Skin of body (tissue), 3 donors: ENCODE measurements at places on chromosomes 2 and 18.

DNA sequence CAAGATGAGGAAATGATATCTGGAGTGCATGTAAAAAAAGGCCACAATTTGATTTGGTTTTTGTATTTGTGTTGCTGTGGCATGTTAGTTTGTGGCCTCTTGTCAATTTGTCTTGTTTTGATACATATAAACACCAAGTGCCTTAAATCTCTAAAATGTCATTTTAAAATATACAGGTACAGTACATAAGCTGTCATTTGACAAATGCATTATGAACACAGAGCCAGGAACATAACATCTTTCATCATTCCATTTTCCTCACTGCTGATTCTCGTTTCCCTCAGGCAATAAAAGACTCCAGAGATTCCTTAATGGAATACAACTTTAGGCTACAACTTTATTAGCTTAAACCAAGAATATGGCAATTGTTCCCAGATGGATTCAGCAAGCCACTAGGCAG lies 217.5 kb downstream of the ZNF804A start:
- DNase-seq, result no peak

GRCh38 chr2:201049455-201049854 lies 22.0 kb downstream of the HYCC2 start:
- DNase-seq, result no peak

- DNase-seq, result no peak
These were observed 39.3 kb upstream of the ID2 start for GRCh38 chr2:8642366-8643068.

DNA sequence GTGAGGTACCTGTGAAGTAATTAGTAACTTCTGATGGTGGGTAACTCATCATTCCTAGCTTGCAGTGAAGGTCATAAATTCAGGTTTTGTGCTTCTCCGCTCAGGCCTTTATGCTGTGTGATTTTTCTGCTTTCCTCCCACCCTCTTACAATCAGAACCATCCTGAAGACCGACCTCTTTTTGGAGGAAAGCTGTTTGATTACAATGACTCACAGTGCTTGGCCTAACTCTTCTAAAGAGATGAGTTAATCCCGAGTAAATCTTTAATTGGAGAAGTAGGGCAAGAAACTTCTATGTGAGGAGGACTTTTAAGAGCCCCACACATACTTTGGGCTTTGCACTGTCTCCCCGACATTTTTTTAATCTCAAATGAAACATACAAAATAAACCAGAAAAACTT lies 53.1 kb downstream of the TTC27 start:
- no peak for DNase-seq

DNA sequence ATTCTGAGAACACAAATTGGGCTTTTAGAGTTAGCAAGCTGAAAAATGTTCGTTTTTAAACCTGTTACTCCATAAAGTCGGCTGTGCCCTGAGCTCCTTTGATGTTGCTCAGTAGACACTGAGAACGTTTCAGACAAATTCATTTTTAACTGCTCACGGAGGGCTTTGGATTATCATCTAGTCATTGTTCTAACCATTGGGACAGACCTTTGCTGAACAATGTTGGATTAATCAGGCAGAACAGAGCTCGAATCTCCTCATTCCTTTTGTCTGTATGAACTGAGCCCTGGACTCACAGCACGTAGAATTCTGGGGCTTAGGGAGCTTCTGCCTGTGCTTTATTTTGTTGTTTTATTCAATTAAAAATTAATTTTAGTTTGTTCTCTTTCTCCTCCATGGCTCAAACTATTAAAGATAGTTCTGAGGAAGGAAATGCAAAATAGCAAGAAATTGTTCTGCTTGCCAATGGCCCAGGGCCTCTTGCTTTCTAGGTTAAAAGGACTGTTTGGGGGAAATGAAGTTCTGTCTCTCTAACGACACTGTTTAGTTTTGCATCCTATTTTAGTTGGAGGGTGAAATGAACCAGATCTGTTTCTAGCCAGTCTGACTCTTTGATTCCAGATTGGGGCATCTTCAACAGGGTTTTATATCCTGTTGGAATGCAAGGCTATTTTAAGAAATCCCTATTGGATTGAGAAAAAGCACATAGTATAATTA lies 114.7 kb upstream of the CXCR4 start:
- no peak for DNase-seq

GRCh38 chr2:232230560-232230959 lies 148.0 kb upstream of the ALPP start:
- DNase-seq, result no peak

DNA sequence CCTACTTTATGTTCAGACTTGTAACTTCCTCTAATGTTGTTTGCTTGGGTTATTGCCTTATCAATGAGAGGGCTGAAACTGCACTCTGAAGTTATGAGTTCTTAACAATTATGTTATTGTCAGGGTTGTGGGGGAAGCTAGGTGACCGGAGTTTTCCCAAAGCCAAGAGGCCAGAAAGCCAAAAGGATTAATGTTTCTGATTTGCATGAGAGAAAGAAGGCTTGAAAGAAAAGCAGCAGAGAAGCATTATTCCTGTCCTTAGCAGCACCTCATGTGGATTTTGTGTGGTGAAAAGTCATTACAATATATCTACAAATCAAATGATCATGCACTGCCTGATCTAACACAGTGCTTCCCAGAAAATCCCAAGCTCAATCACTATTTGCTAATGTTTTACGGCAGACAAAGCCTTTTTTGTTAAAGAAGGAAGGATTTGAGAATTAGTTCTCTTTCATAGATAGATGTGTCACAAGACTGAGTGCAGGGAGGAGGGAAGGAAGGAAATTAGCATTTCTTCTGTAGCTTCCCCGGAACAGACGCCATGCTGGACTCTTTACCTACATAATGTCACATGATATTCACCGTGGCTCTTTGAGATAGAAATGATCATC lies 203.2 kb downstream of the ALK start:
- no peak for DNase-seq

- DNase-seq, result no peak
These were observed 8.2 kb downstream of the BCL2 start for GRCh38 chr18:63311118-63312018.
